Thyroid gland (tissue), 4 donors: ENCODE measurements at places on chromosomes 6 and 20. TPM values are rescaled to one million over a fixed set of nuclear protein-coding genes. Genes with fewer than 3 reads are reported as not detected.
A peak's percentile ranks its signal among the peaks of the same experiment; 100 is the strongest.

The CLIC5 gene
- total RNA-seq: 15.5 TPM

The CUL7 gene
- 20.7 TPM for total RNA-seq

DNA sequence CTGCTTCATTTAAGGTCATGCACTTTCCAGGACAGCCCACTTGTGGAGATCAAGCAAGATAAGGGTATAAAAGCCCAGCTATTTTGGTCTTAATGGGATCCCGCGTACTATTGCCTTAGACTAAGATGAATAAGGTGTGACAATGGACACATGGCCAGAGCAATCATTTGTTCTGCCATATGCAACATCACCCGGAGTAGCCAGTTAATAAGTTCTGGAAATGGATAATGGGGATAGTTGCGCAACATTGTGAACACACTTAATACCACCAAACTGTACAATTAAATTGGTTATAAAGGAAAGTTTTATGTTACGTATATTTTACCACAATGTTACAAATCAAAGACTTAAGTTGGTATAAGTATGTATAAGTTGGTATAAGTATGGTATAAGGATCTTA lies 674.5 kb downstream of the HDGFL1 start:
- DNase-seq: no peak

- no peak for DNase-seq
Measured at GRCh38 chr6:3368685-3369084, 88.2 kb downstream of the SLC22A23 start.

GRCh38 chr6:13487122-13488014 lies at the start of gene GFOD1:
Gene GFOD1, minus strand, starts transcription at chr6:13487600. Its CDS starts 710 bp downstream, at chr6:13486890.
- DNase-seq: peak; percentile 87
